ENCODE measurements at places on chromosomes 12 and 14. TPM values are rescaled to one million over a fixed set of nuclear protein-coding genes. Genes with fewer than 3 reads are reported as not detected.
A peak's percentile ranks its signal among the peaks of the same experiment; 100 is the strongest.

DNA sequence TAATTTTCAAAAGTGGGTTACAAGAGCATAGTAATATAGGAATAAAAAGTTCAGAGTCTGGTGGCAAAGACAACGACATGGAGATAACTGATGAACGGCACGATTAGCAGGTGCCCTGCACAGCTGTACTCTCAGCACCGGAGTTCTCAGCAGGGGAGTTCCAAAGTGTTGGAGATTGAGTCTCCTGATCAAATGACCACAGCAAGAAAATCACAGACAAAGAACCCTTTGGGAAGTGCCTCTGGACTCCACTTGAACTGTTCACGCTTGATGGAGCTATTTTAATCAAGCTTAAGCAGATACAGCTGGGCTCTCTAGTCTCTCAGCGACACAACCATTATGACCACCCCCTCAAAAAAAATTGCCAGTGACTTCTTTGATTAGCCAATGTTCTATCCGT lies 153.1 kb downstream of the ALG10B start:
- no peaks in the 10 kb centered on the region for H3K4me1 ChIP-seq
- H3K27ac ChIP-seq, result no peak overlapping the region
- no peaks in the 10 kb centered on the region for H3K27me3 ChIP-seq

DNA sequence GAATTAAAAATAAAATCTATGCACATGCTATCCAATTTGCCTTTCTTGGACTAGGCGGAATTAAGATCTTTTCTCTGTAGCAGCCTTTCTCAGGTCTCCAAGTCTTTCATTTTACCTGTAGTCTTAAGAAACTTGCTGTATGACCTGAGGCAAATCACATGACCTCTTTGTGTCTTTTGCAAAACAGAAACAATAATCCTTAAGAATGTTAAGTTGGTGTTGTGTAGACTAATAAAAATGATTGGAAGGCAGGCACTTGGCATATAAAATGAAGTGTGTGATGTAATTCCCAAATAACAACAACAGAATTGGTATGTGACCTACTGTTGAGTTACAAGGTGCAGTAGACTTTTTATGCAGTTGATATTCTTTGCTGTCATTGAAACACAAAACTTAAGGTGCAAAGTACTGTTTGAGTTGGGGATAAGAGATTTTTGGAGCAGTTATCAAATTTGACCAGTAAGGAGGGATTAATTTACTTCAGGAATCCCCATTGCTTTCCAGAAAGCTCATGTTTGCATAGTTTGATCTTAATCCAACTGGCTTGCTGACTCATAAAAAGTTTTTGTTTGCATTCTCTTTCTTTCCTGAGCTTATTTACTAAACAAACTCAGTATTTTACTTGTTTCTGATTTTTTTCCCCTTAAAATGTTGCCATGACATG lies 51.4 kb downstream of the SUSD6 start:
- peak overlapping the region; percentile 66 for H3K27ac ChIP-seq
- no peaks in the 10 kb centered on the region for H3K36me3 ChIP-seq
- DNase-seq, result no peak
- H3K27me3 ChIP-seq, result no peaks in the 10 kb centered on the region

GRCh38 chr12:10252201-10252600 lies 39.5 kb downstream of the GABARAPL1 start:
- no peaks in the 10 kb centered on the region for H3K27me3 ChIP-seq
- no peak overlapping the region for H3K4me3 ChIP-seq
- H3K27ac ChIP-seq, result no peak overlapping the region
- no peaks in the 10 kb centered on the region for H3K36me3 ChIP-seq

DNA sequence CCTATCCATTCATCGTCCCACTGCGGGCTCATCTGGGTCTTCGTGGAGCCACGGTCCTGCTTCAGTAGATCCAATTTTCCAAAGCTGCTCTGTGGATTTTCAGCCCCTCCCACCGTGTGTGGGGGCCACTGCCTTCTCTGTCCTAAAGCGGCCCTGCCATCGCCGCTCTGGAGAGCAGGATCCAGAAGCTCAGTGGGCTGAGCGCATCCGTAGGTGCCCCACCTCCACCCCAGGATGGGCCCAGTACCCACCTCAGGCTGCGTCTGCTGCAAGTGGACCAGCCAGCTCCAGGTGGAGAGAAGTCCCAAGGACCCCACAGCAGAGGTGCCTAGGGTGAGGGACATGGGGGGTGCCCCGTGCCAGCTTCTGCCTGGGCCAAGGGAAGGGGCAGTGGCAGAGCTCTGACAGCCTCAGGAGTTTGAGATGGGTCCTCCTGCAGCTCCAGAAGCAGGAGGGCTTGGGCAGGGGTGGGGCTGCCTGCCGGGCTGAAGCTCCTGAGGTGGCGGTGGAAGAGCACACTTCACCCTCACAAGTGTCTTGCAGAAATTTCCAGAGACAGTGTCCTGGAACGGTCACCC lies 148.1 kb upstream of the C14orf180 start:
- no peak overlapping the region for H3K4me3 ChIP-seq
- no peak overlapping the region for H3K27ac ChIP-seq
- DNase-seq, result no peak
- peaks cover 4% of the 10 kb centered on the region for H3K4me1 ChIP-seq
- H3K36me3 ChIP-seq, result no peaks in the 10 kb centered on the region
- H3K27me3 ChIP-seq, result no peaks in the 10 kb centered on the region

GRCh38 chr12:74685385-74685784 lies 147.8 kb downstream of the ATXN7L3B start:
- no peaks in the 10 kb centered on the region for H3K4me1 ChIP-seq
- no peak overlapping the region for H3K27ac ChIP-seq
- no peaks in the 10 kb centered on the region for H3K36me3 ChIP-seq
- H3K4me3 ChIP-seq, result no peak overlapping the region
- no peak for DNase-seq
- no peaks in the 10 kb centered on the region for H3K27me3 ChIP-seq

- H3K4me3 ChIP-seq, result no peak overlapping the region
- no peak overlapping the region for H3K27ac ChIP-seq
- no peaks in the 10 kb centered on the region for H3K4me1 ChIP-seq
- no peaks in the 10 kb centered on the region for H3K36me3 ChIP-seq
These were observed 87.1 kb upstream of the PLEKHG7 start for GRCh38 chr12:92615703-92616102.

GRCh38 chr14:94680862-94681288 lies 68.7 kb downstream of the SERPINA3 start:
- no peak overlapping the region for H3K27ac ChIP-seq
- H3K4me3 ChIP-seq, result no peak overlapping the region
- H3K36me3 ChIP-seq, result no peaks in the 10 kb centered on the region
- H3K27me3 ChIP-seq, result peaks cover 4% of the 10 kb centered on the region
- no peak for DNase-seq

DNA sequence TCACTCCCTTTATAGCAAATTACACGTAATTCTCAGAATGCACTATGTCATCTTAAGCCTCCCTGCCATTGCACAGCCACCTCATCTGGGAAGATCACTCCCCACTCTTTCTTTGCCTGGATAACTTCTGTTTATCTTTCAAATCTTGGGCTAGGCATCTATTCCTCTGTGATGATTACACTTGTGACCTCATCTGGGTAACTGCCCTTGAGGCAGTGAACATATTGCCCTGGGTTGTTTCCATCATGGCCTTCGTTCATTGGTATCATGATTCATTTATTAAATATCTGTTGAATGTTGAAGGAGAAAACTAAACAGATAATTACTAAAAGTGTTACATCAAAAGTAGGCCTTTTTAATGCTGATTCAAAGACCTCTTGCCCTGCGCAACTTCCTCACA lies 26.2 kb upstream of the PDE3A start:
- no peak overlapping the region for H3K27ac ChIP-seq
- H3K27me3 ChIP-seq, result no peaks in the 10 kb centered on the region
- H3K4me1 ChIP-seq, result no peaks in the 10 kb centered on the region
- no peak for DNase-seq
- H3K4me3 ChIP-seq, result no peak overlapping the region

NRXN3 gene
- not detected for total RNA-seq

DNA sequence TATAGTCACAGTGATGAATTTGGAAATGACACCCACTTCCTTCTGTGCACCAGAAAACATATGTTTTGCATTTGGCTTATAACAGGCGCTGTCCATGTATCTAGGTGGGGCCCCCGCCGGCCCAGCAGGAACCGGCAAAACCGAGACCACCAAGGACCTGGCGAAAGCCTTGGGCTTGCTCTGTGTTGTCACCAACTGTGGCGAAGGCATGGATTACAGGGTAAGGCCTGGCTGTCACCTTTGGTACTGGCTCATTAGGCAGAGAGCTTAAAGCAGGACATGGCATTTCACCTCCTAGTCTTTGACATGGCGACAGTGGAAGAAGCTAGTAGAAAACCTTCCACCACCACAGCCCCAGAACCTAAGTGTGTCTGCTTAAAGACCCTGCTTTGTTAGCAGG lies 85.8 kb downstream of the DNAH10 start:
- no peak overlapping the region for H3K4me3 ChIP-seq
- H3K36me3 ChIP-seq, result no peaks in the 10 kb centered on the region
- H3K27me3 ChIP-seq, result no peaks in the 10 kb centered on the region
- no peak for DNase-seq

DNA sequence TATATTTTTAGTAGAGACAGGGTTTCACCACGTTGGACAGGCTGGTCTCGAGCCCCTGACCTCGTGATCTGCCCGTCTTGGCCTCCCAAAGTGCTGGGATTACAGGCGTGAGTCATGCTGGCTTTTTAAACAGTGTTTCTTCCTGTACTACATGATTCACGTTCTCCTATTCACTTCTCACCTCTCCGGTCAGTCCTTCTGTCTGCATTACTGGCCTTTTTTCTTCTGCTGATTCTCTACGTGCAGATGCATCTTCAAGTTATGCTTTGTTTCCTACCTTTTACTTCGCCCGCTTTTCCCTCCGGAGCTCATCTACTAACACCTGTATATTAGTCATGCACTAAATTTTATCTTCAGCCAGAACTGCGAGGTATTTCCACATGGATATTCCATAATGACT lies 296.2 kb upstream of the FLRT2 start:
- H3K27ac ChIP-seq, result no peak overlapping the region
- no peak for DNase-seq
- no peaks in the 10 kb centered on the region for H3K4me1 ChIP-seq

DNA sequence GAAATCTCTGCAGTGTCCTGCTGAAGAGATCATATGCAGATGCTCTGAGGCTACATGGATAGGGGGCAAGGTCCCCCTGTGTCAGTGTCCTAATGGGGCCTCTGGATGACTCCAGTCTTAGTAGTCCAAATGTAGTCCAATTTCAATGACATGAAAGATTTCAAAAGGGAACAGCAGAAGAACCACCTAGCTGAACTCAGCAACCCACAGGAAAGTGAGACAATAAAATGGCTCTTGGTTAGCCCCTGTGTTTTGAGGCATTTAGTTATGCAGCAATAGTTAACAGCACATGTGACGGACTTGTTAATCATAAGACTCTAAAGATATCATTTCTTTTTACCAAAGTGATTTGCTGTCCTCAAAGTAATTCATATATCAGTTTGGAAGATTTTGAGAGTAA lies 22.7 kb downstream of the CCDC198 start:
- no peak for DNase-seq
- H3K27me3 ChIP-seq, result no peaks in the 10 kb centered on the region
- H3K36me3 ChIP-seq, result no peaks in the 10 kb centered on the region
- no peak overlapping the region for H3K4me3 ChIP-seq
- no peak overlapping the region for H3K27ac ChIP-seq
- no peaks in the 10 kb centered on the region for H3K4me1 ChIP-seq

PIGH gene
- 27.8 TPM for total RNA-seq

Measured in gastrocnemius medialis (tissue), 4 donors.